ENCODE measurements at places on chromosomes 12 and 14.

- no peak for DNase-seq
Observed at GRCh38 chr14:103008768-103009357, 48.5 kb downstream of the CDC42BPB start.

- no peak for DNase-seq
Observed at GRCh38 chr12:57160741-57161140, 13.3 kb upstream of the LRP1-AS start.

DNA sequence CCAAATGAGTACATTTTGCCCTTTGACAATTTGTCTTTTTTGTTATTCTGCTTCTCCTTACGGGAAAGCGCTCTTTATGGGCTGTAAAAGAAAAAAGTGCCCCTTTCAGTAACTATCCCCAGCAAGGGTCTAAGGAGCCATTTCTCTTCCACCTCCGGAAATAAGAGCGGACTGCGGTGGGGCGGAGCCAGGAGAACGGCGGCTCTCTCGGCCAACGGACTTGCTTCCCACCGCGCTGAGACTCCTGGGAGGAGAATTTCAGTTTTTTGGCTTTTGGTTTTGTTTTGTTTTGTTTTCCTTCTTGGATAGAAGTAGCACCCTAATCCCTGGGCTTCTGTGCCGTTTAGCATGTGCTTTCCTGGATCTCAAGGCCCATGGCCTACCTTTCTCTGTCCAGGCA lies 43.5 kb downstream of the ZNF641 start:
- no peak for DNase-seq

DNA sequence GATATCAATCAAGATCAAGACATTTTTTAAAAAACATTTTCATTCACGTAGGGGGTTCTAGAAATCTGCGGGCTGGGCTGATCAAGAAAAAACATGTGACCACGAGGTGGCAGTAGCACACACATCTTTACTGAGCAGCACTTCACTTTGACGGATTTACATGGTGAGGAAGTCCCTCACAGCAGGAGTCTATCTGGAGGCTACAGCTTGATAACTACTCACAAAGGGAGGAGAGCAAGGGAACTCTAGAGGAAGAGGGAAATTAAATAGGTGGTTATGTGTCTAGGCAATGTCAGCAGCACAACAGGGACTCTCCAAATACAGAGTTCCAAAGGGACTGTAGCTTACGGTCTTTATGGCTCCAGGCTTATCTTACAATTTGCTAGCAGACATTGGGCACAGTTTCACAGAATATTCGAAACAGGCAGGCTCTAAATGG lies 248.1 kb downstream of the DPY19L2 start:
- DNase-seq = peak; percentile 59

DNA sequence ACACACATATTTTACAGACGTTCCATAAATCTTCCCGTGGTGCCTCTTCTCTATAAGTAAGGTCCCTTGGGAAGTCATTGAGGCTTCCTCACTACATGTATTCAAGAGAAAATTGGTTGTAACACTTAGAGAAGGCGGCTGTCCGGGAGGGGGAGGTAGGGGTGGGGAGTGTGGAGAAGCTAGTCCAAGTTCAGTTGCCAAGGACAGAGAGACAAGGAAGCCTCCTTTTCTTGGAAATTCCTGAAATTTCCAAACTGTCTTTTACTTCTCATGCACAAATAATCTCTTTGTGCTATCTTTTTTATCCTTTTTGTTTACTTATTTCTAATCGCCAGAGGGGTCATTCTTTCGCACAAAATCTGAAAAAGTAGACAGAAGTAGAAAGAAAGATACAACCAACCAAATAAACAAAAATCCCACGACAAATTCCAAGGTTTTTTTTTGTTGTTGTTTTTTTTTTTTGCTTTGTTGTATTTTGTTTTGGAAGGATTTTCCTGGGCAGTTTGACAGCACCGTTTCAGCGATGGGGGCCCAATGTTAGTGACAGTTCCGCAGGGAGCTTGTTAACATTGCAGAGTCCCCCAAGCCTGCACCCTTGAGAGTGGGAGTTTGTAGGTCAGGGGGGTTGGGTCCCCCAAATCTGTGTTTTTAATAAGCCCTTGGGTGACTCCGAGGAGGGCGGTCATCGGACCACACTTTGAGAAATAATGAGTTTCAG lies 45.2 kb downstream of the MAP1LC3B2 start:
- DNase-seq = no peak
